Stimulated activated CD8-positive, alpha-beta memory T cell treated with anti-CD3 and anti-CD28 coated beads, Interleukin-15, amount 100 ng/mL, for 24 hours (primary cell): ENCODE measurements at places on chromosomes 2 and 18.

- no peak for DNase-seq
Observed at GRCh38 chr2:119264781-119265692, 41.4 kb downstream of the STEAP3 start.

GRCh38 chr2:127416506-127417001 lies 1.7 kb upstream of the PROC start:
- DNase-seq: no peak

DNA sequence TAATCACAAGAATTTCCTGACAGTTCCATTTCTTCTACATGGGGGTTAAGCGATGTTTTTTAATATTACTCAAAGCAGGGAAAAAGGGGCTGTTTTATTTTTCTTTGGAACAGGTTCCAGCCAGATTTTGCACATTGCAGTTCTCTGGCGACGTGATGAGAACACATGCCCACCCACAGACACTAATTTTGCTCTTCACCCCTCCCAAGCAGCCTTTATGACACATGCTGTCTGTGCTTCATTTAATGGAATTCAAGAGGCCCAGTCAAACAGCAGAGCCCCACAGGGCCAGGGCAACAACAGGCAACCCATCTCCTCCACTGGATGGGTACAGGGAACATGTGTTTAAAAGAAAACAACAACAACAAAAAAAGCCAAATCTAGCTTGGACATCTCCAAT lies 70.8 kb downstream of the SPRED2 start:
- no peak for DNase-seq

DNA sequence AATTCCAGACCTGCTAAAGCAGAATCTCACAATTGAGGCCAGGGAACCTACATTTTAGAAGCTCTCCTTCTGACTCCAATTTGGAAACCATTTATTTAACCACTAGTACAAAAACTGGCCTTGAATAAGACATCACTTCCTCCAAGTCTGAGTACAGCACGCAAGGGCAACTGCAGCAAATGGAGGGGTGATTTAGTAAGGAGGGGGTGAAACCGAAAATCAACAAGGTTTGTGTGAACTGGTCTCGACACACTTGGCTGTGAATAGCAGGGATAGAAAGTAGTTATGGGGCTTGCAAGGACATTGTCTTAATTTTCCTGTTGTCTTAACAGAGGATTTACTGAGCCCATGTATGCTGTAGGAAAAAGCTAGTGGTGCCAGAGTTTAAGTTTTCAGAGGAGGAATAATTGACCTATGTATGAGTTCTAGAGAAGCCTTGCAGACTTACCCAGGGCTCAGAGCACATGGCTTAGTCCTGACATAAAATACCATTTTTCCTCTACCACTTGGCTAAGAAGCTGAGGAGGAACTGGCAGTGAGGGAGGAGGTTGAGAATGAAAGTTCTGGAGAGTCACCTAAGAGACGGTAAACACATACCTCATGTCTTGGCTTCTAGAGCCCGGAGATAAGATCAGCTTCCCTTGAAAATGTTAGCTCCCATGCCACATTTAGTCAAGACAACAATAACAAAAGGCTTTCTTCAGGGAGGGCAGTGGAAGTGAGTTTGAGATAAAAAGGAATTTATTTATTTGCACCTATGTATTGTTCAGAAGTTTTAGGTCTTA lies 114.8 kb downstream of the SMAD2 start:
- DNase-seq: no peak

DNA sequence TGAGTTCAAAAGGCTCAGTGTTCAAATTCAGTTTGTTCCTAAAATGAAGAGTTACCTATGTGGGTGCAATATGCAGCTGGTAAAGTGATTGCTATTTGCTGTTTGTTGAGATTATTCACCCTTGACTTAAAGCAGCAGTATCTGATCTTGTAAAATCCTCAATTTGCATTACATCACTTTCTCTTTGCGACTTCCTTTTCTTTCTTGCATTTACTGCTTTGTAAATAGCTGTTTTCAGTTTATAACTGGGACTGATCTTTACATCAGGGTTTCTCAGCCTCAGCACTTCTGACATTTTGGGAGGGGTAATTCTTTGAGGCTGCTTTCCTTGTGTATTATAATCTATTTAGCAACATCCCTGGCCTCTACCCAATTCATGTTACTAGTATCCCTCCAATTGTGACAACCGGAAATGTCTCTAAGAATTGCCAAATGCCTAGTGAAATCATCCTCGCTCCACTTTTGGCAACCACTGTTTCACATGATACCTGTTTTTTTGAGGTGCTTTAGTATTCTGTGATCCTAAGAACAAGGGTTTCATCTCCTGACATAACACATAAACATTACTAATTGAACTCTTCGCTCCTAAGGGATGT lies 12.1 kb upstream of the ERCC3 start:
- DNase-seq: no peak

DNA sequence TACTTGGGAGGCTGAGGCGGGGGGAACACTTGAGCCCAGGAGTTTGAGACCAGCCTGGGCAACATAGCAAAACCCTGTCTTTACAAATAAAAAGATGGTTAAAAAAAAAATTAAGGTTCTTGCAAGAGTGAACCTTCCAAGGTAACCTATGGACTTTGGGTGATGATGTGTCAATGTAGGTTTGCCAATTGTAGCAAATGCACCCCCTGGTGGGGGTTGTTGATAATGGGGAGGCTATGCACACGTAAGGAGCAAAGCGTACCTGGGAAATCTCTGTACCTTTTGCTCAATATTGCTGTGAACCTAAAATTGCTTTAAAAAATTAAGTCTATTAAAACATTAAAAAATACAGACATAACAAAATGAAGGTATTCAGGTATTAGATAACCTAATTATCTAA lies 70.4 kb downstream of the CWC22 start:
- DNase-seq: no peak

DNA sequence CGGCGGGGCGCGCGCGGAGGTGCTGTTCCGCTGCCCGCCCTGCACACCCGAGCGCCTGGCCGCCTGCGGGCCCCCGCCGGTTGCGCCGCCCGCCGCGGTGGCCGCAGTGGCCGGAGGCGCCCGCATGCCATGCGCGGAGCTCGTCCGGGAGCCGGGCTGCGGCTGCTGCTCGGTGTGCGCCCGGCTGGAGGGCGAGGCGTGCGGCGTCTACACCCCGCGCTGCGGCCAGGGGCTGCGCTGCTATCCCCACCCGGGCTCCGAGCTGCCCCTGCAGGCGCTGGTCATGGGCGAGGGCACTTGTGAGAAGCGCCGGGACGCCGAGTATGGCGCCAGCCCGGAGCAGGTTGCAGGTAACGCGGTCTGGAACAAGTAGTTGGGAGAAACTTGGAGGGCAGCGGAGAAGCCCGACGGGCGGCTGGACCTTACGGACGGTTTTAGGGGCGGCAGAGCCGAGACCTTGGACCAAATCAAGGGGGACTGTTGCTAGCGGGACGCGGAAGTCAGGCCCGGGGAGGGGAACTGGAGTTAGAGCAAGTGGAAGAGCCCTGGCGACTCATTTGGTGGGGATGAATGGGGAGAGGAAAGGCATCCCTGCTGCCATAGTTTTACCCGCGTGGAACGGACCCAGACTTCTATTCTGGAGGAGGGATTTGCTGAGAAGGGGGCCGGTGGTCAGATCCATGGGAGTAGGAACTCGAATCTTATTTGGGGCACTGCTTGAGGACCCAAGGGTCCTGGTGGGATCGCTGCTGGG lies 573 bp downstream of the IGFBP2 start:
- no peak for DNase-seq

- DNase-seq: no peak
Observed at GRCh38 chr2:225599856-225600255, 200.3 kb downstream of the NYAP2 start.

- no peak for DNase-seq
Observed at GRCh38 chr2:119491776-119492525, 32.3 kb downstream of the SCTR start.

GRCh38 chr2:178677599-178677998 lies 129.6 kb downstream of the TTN start:
- DNase-seq: no peak

DNA sequence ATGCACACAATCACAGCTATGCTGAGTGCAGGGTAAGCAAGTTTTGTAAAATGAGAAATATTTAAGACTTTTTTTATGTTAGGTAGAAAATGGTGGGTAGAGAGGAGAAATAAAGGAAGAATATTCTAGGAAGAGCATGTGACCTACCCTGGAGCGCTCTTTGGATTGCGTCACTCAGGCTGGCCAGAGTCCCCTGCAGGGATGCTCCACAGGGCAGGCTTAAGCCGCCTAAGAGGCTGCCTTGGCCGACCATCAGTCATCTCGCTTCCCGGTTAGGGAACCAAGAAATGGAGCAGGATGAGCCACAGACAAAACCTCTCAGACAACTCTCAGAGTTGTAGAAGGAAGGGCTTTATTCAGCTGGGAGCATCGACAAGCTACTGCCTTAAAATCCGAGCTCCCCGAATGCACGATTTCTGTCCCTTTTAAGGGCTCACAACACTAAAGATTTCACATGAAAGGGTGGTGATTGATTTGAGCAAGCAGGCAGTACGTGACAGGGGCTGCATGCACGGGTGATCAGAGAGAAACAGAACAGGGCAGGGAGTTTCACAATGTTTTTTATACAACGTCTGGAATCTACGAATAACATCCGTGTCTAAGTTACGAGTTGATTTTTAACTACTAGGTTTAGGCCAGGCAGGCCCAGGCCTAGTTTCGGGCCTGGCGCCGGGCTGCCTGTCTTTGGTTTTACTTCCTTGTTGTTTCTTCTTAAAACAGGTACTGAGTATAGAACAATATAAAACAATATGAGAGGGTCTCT lies 1072.0 kb downstream of the CBLN2 start:
- DNase-seq: no peak

GRCh38 chr2:209046163-209046562 lies 377.7 kb upstream of the MAP2 start:
- no peak for DNase-seq

- DNase-seq: no peak
Observed at GRCh38 chr18:58638441-58638840, 9.6 kb upstream of the ALPK2 start.

GRCh38 chr2:78245394-78246135 lies 723.4 kb upstream of the LRRTM4 start:
- DNase-seq: no peak

DNA sequence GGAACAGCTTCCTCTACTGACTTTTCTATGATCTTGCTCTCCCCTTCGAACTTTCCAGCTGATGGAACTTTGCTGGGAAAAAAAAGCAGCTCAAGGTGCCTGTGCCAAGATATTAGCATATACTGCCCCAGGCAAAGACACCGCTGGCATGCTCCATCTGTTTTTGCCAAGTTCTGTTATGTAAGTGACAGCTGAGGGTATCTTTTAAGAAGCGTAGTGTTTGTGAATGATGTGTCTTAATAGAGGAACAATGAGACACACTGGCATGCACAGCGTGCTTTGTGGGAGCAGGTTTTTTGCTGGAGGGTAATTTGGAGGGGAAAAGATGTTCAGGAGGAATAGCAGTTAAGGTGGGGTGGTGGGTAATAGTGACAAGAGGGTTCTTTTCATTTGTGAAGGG lies 47.8 kb downstream of the SLC4A3 start:
- no peak for DNase-seq

DNA sequence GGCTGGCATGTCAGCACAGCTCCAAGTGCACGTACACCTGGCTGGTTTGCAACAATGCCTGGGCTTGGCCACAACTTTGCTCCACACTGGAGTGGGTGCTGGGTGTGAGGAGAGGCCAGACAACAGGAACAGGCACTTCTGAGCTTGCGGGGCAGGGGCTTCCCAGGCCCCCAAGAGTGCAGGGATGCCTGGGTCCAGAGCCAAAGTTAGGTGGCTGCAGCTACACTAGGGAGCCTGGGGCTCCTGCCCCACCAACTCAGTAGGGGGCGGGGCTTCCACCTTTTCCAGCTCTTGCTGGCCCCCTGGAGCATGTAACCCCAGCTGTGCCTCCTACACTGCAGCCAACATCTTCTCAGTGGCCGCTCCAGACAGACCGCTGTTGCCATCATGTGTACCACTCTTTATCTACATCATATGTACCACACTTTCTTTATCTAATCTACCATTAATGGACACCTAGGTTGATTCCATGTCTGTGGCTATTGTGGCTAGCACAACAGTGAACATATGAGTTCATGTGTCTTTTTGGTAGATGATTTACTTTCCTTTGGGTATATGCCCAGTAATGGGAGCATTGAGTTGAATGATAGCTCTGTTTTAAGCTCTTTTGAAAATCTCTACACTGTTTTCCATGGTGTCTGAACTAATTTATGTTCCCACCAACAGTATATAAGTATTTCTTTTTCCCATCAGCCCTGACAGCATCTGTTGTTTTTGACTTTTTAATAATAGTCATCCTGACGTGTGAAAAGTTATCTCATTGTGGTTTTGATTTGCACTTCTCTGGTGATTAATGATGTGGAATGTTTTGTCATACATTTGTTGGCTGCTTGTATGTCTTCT lies 87.9 kb downstream of the ZNF804A start:
- no peak for DNase-seq

GRCh38 chr18:55376387-55376786 lies 211.6 kb downstream of the TCF4 start:
- no peak for DNase-seq

- no peak for DNase-seq
Observed at GRCh38 chr2:130759906-130760753, 4.8 kb downstream of the AMER3 start.

GRCh38 chr2:134110532-134110931 lies 143.3 kb upstream of the MGAT5 start:
- DNase-seq: no peak

DNA sequence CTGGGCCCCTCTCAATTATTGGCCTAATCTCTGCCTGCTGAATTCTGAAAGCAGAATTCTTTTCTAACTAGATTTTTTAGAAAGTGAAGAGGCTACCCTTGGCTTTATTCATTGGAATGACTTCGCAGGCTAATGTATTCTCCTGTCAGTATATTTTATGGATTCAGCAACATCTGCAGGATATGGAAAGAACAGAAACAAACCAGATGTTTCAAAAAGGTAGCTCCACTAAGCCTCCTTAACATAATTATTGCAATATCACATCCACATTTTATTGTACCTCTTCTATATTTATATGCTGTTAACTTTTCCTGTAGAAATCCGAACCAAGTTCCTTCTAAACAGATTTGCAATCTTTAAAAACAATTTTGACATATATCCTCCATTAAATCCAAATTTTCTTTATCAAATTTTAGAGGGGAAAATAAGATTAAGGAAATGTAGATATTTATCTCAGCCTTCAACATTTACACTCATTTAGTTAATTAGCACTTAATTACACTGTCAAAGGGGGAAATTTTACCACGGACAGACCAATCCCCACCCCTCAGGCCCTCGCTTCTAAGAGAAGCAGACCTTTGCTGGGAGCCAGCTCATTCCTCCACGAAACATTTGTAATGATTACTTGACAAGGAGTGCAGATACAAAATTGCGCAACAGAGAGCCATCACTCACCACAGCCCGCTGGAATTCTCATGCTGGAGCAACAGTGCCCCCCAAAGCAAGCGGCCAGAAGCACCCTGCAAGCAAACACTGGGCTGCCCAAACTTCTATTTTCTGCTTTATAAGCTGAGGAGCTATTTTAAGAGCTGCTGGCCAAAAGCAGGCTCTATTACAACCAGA lies 253.4 kb downstream of the ETAA1 start:
- no peak for DNase-seq

- DNase-seq: no peak
Observed at GRCh38 chr2:167942366-167943081, 304.9 kb downstream of the STK39 start.

GRCh38 chr18:48753691-48754090 lies 197.1 kb downstream of the SMAD7 start:
- no peak for DNase-seq

- no peak for DNase-seq
Observed at GRCh38 chr18:22838639-22839277, 94.4 kb upstream of the RBBP8 start.
